ENCODE measurements at places on chromosomes 7 and 10.

- no peak for DNase-seq
These were observed 265.3 kb upstream of the LRGUK start for GRCh38 chr7:133861876-133862275.

DNA sequence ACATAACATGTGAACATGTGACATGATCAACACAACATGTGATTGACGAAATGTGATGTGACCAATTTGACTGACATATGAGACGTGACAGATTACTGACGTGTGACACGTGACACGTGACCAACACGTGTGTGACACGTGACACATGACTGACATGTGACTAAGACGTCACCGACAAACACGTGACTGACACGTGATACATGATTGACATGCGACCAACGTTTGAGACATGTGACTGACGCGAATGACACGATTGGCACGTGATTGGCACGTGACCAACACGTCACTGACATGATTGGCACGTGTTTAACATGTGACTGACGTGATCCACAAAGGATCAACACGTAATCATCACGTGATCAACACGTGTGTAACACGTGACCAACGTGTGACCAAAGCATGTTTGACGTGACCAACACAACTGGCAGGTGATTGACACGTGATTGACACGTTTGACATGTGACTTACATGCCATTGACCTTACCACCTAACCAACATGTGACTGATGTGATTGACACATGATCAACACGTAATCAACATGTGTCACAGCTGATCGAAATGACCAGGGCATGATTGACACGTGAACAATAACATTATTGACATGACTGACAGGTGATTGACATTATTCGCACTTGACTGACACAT, 23.7 kb downstream of the CRPPA start:
- DNase-seq: no peak

GRCh38 chr10:95404462-95404858, 113.7 kb upstream of the PDLIM1 start:
- no peak for DNase-seq

- peak; percentile 58 for DNase-seq
These were observed 26.3 kb downstream of the CRCP start for GRCh38 chr7:66140924-66141323.

- DNase-seq: no peak
These were observed 369.8 kb downstream of the GFRA1 start for GRCh38 chr10:115903207-115903606.

DNA sequence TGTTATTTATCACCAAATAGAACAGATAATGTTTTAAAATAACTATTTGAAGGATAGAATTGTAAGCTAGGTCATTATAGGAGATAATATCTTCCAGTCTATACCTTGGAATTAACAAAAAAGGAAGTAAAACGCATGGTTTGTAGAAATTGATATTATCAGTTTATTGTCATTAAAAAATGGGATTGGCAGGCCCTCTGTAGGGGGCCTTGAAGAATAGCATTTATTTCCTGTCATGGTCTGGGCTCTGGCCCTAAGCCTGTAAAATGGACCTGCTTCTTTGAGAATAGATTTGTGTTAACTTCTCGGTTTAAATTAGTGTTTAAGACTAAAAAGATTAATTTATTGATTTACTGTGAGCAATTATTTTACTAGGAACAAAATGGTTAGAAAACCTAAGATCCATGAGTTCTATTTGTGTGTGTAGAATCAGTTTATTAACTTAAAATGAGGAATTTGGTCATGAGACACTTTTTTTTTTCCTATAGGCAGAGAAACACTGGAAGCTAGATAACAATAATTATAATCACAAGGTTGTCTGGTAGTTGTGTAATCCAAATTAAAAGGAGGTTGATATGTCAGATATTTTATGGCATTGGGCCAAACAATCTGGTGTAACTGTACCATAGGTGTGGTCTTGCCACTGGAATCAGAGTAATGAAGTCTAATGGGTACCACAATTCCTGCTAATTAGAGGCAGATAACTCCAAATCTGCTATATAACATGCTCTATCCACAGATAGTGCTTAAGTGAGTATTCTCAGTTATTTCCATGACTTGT, 197.4 kb upstream of the FOXP2 start:
- no peak for DNase-seq

DNA sequence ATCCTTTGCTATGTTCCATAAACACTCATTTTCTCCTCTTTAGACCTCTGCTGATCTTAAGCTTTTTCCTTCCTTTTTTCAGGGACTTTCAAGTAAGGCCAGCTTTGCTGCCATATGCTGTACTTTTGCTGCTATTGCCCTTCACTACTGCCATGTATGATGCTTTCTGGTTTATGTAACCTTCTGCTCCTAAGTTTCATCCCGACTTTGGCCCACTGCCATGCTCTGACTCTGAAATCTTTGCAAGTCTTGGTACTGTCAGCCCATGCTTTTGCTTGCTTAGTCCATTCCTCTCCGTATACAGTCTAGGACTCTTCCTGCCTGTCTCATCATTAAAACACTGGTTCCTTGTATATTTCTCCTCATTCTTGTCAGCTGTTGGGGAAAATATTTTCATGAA, 152.4 kb downstream of the RNF133 start:
- no peak for DNase-seq

- DNase-seq: no peak
These were observed 135.8 kb downstream of the ARID5B start for GRCh38 chr10:62037166-62037831.

GRCh38 chr7:133197972-133198544, 54.8 kb upstream of the EXOC4 start:
- DNase-seq: no peak

DNA sequence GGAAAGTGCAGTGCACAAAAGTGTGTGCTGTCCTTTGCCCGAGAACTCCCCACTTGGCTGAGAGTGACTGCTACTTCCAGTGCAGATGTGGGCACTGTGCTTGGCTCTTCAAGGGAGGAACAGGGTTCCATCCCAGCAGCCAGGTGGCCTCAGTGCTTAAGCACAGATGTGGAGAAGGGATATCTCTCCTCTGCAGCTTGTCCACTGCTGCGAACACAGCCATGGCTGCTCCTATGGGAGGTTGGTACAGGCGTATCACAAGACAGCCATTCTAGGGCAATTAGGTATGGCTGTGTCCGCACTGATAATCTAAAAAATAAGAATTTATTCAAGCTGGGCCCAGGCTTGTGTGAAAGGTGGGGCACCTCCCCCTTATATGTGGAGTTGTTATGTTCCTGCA, 66.6 kb downstream of the GLCCI1 start:
- DNase-seq: no peak

GRCh38 chr7:23520582-23520981, 11.2 kb downstream of the TRA2A start:
- DNase-seq: no peak

GRCh38 chr7:130113887-130114286, 43.6 kb downstream of the KLHDC10 start:
- no peak for DNase-seq

DNA sequence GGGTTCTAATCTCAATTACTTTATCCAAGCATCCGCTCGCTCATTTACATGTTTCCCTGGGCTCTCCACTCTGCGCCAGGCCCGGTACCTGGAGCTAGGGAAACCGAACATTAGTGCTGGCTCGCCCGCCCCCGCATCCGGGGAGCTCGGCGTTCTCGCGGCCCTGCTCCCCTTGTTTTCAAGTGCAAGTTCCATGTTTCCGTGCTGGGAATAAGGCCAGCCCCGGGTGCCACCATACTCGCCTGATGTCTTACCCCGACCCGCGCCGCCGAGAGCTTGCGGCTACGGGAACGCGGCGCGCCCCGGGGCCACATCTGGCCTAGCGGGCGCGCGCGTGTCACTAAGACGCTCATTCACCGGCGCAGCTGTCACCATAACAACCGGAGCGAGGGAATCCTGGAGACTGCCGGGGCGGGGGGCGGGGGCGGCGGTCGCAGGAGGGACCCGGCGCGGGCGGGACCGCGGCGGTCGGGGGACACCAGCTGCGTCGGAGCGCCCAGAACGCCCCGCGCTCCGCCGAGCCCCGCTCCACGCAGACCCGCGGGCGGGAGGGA, at the start of gene NEURL1:
Gene NEURL1, plus strand, starts transcription at position 344 of the 554 bp plus-strand sequence. CDS start 683 bp downstream, outside the sequence.
- peak; percentile 23 for DNase-seq

GRCh38 chr10:114683162-114683561, 25.1 kb upstream of the ABLIM1 start:
- no peak for DNase-seq

DNA sequence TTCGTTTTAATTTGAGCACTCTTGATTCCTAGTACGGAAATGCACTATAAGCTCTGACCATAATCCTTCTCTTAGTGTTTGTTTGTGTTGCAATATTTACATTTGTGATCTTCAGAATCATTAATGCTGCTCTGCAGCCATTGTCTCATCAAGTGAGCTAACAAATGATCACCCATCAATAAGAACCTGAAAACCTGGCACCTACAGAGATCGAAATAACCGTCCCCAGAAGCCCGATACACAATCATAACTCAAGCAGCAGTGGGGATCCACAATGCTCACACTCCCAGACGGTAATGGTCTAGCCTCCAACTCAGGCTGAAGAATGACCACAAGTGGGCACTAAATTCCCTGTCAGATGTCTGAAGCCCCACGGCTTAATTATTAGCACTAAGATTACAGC, 156.0 kb upstream of the NFE2L3 start:
- no peak for DNase-seq

DNA sequence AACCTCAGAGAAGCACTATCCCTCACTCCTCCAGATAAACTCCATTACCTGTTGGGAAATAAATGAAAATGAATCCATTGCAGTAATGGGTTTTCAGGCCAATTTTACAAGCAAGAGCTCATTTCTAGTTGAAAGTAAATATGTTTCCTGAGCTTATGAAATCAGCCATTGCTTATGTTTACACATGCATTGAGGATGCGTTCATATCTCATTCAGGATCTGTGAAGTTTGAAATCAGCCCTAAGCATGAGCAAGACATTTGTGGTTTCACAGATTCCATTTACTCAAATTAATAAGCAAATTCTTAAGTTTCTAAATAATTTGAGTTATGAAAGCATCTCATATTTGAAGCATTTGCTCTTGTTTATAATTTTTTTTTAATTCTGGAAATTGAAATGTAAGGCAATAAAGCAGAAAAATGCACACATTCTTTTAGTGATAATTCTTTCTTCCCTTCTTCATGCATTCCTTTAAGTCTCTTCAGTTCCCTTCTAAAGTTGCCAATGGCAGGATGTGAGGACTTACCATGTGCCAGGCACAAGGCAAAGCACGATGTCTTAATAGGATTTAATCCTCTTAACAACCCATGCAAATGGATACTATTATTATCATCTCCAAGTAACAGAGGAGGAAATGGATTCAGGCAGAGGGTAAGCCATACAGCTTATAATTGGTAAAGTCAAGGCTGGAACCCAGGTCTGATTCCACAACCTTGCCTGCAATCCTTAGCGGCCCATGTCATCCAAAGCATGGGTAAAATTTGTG, 35.0 kb upstream of the CTTNBP2 start:
- no peak for DNase-seq

- DNase-seq: no peak
These were observed 3.1 kb downstream of the PARD3 start for GRCh38 chr10:34811968-34812514.

- peak; percentile 70 for DNase-seq
These were observed 4.6 kb upstream of the ZNF22 start for GRCh38 chr10:44995914-44996669.

- DNase-seq: no peak
These were observed 80.3 kb downstream of the LRRC17 start for GRCh38 chr7:102992938-102993717.

DNA sequence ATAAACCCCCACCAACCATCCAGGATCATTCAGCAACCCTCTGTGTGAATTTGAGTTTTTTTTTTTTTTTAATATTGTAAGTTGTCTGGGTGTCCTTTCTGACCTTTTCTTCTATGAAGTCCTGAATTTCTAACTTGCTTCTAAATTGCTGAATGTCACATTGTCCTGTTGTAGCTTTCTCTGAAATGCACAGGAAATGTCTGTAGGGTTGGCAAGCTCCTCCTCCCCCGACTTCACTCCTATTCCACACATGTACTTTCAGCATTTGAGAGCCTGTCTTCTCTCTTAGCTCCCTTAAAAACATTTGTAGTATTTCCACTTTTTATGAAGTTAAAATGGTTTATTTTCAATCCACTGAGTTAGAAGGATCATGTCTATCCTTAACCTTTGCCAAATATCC, 3.3 kb upstream of the CNNM2 start:
- DNase-seq: no peak

- no peak for DNase-seq
These were observed 1163.8 kb downstream of the SORCS1 start for GRCh38 chr10:106000721-106001120.

DNA sequence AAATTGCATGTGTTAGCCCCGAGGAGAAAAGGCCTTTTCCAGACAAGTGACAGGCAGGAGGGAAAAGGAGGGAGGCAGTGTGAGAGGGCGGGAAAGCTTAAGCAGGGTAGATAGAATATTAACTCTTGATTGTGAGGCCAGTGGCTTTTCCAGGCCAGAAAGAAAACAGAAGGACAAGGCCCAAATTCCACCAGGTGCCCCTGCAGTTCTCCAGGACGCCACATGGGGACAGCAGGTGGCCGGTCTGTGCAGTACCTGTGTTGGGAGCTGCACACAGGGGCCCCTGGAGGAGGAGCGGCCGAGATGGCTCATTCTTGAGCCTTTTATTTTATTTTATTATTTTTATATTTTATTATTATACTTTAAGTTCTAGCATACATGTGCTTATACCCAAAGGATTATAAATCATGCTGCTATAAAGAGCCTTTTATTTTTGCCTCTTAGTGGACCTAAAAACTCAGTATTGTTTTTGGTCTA, 141.3 kb upstream of the KLF14 start:
- DNase-seq: peak; percentile 20

DNA sequence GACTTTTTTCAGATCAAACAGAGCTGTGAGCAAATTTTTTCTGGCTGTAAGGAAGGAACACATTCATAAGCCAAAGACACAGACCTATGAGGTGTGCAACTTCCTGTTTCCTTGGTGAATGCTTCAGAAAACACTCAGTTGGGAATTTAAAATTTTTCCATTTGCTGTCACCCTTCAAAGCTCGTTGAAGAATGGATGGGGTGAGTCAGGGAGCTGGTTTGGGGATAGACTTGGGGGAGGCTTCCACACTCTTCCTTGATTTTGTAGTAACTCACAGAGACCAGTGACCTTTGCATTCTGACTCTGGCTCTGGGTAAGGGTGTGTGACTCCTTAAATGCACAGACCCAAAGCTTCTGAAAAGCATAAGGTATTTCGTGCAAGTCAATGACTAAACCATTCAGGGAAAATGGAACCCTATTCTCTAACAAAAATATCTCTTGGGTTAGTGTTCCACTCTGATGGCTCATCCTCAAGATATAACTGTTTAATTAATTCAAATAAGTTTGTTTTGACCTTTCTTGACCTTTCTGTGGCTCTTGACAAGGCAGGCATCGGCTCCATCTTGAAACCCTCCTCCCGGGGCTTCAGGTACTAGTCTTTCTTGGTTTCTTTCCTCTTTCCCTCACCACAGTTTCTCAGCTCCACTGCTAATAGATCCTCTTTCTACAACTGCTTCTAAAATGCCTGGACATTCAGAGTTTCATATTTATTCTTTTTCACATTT, 227.8 kb upstream of the INHBA start:
- DNase-seq: no peak

- DNase-seq: no peak
These were observed 55.8 kb downstream of the LOXL4 start for GRCh38 chr10:98212196-98212595.

- no peak for DNase-seq
These were observed at the start of gene IGFBP3 for GRCh38 chr7:45920502-45921380. IGFBP3 (minus strand) TSS chr7:45921272; CDS start chr7:45921140, 132 bp downstream.

Data from midbrain (tissue), 1 donor.